ENCODE measurements at places on chromosomes 5 and 9.
A peak's percentile ranks its signal among the peaks of the same experiment; 100 is the strongest.

DNA sequence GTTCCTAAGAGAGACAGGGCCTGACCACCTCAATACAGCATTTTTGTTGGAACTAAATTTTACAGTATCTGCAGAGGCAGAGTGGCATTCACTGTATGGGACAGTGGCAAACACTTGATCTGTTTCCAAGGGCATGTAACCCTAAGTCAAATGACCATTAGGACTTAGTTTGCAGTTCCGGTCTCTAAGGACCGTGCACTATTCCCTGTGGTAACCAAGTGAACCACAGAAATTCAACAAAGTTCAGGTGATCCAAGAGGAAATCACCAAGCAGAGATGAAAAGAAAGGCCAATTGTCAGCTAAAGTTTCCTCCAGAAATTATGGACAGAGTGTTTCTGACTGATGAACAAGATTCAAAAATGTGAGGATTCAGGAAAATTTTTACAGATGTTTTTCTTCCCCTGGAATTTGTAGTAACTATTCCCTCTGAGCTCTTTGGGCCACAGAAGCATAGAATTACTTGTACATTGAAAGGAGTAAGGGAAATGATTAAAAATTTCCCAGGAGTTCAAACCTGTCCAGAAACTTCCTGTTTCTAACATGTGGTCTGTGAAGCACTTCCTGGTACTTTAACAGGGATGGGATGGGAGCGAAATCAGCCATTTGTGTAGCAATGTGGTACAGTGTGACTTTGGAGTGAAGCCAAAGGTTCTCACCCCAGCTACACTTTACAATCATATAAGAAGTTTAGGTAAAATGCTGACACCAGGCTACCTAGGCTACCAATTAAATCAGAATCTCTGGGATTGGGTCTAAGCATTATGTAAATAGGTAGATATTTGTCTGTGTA, 266.1 kb upstream of the MAP3K1 start:
- no peak for DNase-seq

DNA sequence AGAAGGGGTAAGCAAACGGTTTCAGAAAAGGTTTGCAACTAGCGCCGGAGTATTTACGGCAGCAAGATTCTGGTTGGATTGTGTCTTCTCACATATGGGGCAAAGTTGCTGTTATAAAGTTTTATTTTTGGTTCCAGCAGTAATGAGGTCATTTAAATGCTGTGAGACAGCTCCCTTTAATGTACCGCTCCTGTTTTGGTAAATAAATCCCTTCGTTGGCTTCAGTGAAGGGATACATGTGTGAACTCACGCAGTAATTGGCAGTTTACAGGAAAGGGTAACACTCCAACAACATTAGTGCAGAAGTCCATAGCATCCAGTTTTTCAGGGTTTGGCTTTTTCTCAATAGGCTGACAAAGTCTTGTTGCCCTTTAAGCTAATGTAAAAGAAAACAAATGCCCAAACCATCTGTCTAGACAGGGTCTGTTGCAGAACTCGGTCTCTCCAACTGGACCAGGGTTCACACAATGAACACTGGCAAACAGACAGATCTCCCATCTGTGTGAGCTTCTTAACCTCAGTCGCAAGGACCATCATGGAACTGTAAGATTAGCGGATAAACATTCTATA, 184.0 kb downstream of the GOLPH3 start:
- no peak for DNase-seq

DNA sequence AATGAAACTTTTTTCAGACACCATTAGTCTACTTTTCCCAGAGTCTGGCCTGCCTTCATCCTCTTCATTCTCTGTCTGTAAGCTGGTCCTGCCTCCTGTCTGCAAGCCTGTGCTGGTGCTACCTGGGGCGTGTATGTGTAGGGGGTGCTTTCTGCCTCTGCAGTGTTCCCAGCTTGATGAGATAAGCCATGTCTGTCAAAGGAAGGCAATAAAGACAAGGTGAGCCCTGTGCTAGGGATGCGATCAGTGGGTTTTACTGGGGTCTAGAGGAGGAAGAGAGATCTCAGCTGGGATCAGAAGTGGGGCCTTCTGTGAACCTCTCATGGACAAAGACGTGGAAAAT, 78.0 kb upstream of the TGFBR1 start:
- no peak for DNase-seq

GRCh38 chr9:133490865-133491655, 12.2 kb upstream of the SLC2A6 start:
- no peak for DNase-seq

DNA sequence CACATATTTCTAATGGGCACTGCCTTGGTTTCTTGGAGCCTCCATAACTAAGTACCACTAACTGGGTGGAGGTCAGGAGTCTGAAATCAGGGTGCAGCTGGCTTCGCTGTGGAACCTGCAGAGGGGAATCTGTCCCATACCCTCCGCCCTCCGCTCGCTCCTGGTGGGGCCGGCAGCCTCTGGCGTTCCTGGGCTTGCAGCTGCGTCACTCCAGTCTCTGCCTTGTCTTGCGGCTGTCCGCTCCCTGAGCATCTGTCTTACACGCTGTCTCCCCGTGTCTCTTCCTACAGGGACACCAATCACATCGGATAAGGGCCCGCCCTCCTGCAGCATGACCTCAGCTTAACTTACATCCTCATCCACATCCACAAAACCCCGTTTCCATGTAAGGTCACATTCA, 45.4 kb downstream of the NTNG2 start:
- no peak for DNase-seq

DNA sequence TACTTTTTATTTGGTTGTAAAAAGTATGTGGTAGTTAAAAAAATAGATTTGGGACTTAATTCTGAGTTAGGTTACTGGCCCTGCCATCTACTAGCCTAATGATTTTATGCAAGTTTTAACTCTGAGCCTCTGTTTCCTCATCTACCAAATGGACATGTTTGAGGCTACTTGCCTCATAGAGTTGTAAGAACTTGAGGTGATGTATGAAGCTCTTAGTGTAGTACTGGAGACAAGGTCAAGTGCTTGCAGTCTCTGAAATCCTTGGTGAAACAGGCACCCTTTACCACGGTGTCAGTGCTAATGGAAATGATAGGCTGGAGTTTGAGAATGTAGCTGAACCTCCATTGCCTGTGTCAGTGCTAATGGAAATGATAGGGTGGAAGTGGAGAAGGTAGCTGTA, 15.3 kb downstream of the GPR107 start:
- no peak for DNase-seq

DNA sequence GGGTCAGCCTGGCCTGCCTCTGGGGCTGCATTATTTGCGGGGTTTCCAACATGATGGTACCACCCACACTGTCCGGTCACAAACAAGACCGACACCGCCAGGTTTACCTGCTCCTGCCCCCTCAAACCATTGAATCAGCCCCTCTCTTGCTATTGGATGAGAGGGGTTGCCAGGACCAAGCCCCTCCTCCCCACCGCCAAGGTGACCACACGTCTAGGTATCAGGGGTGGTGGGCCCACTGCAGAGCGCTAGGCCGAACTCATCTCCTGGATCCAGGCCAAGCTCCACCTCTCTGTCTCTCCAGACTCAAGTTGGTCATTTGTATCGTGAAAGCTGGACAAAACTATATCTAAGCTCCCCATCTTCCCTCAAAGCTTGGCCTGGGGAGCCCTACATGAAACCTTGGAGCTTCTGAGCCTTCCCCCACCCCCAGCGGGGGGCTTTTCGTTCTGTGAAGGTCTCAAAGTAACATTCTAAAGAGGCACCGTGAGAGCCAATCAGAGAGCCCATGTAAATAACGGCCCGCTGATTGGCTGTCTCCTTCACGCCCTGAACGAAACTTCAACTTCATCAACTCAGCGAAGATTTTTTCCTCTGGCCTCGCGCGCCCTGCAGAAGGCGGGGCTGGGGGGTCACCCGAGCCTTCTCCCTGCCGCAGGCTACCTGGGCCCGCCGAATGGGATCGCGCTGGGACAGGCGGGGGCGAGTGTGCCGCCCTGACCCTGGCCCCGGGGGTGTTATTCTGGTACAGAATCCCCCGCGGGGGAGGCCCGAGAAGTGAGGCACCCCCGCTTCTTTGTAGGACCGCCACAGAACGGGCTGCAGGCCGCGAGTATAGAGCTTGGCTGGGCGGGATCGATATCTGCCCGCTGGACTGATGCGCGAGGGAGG, 49.6 kb upstream of the PSD2 start:
- peak; percentile 92 for DNase-seq

- no peak for DNase-seq
These were observed 35.4 kb upstream of the AKNA start for GRCh38 chr9:114423181-114423580.

DNA sequence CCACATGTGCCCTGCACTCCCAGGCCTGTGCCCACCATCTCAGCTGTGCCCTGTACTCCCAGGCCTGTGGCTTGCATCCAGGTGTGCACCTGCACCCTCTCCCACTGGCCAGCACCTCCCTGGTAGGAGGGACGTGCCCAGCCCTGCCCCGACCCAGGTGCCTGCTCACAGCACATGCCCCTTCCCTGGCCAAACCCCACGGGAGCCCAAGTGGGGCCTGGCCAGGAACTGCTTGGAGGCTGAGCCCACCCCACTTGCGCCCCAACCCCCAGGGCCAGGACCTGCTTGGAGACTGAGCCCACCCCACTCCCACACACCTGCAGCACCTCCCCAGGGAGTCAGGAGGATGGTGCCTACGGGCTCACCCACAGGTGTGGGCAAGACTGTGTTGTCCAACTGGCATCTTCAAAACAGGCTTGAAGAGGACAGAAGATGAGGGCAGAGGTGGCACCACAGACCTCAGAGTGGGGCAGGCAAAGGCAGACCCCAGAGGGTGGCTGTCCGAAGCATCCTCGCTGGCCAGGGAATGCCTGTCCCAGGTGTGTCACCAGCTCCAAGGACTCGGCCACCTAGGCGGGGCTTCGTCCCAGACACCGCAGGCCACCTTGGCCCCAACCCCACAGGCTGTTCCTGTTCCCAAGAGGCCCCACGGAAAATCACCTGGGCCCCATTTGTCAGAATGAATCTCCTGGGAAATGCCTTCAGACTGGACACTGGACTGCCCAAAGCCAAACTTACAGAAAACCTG, 10.8 kb downstream of the ZDHHC11B start:
- DNase-seq, result no peak

GRCh38 chr9:126125992-126126409, 200.6 kb upstream of the MVB12B start:
- DNase-seq, result no peak

GRCh38 chr5:84239494-84239893, 145.2 kb downstream of the EDIL3 start:
- no peak for DNase-seq

DNA sequence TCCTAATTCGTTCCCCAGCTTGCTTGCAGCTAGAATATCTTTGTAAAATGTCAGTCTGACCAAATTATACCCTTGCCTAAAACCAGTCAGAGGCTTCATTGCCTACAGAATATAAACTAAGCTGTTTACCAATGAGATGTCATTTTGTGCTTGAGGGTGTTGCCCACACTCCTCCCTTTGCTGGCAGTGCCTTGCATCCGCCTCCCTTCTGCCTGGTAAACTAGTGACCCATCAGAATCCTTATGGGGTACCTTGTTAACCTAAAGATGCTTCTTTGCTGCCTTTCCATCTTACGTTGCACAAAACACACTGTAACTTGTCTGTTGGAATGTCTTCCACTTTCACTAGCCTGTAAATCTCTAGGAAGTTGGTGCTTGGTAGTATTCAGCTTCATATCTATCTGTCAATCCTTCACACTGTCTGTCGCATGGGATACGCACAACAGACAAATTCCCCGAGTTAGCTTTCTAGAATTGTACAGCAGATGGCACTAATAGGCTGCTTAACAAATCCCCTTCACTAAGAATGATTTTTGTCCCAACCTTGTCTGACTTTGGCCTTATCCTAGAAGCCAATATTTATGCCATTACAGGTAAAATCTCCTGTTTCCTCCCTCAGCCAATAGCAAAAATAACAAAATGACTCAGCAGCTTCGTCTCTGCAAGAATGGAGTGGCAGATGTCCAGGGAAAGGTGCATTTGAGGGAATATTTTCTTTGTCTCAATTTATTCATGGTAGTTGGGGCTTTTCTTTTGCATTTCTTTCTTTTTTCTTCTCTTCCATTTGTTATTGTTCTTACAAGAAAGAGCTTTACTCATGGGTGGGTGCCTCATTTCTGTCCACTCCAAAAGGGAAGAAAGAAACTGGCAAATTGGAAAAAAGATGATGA, 3.0 kb downstream of the NUDT2 start:
- peak; percentile 72 for DNase-seq

DNA sequence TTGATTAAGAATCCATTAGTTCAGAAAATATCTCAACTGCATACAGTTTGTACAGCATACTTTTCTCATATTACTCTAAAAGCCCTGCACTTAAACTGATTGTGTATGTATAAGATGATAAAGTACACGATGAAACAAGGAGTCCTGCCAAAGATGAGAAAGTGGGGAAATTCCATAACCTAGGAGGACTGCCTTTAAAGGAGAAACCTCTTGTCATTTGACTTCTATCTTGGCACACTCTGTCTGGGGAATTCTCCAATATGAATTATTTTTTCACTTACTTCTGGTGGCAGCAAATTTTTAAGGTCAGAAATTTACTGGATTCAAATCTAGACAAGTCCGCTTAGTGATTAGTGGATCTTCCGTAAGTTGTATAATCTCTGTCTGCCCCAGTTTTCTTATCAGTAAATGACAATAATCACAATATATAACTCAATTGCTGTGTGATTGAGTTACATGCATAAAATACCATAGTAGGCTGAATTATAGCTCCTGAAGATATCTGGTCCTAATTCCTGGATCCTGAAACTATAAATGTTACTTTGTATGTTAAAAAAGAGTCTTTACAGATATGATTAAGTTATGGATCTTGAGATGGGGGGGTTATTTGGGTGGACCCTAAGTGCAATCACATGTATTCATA, 17.0 kb upstream of the ISOC1 start:
- no peak for DNase-seq

DNA sequence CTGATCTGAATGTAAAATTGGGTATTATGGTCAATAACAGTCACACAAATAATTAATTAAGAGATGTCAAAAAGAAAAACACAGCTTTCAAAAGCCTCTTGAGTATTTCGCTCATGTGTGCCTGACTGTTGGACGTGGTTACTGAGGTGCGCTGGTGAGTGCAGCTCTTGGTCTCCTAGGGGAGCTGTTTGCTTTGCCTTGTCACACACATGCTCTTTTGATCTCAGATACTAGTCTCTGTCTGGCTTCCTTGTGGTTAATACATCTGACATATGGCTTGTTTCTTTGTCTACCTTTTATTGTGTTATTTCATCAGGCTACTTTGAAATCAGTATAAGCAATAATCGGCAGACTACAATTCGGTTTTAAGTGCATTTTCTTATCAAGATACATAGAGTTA, 51.5 kb downstream of the PCSK1 start:
- no peak for DNase-seq

- no peak for DNase-seq
These were observed 99.7 kb downstream of the ARHGAP26 start for GRCh38 chr5:142869886-142870285.

GRCh38 chr5:117590944-117591343, 1016.3 kb upstream of the SEMA6A start:
- peak; percentile 38 for DNase-seq

DNA sequence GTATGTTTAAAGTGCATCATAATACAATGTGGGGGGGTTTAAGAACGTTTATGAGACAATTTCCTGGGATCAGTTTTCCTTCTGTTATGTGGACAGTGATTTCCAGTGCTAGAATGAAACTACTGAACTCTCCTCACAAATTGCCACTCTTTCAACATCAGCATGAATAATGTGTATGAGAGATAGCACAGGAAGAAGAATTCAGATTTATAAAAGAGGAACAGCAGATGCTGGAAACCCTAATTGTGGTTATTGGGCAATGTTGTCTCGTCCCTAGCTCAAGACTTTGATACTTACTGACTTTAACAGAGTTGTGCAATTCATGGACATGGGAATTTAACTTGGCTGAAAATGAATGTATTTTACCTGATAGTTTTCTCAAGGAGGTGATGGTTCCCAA, 410.8 kb upstream of the MEF2C start:
- peak; percentile 11 for DNase-seq

Data from NAMALWA (cell line).